NCI-H1417 (cell line): ENCODE measurements at places on chromosomes 5 and 9.

DNA sequence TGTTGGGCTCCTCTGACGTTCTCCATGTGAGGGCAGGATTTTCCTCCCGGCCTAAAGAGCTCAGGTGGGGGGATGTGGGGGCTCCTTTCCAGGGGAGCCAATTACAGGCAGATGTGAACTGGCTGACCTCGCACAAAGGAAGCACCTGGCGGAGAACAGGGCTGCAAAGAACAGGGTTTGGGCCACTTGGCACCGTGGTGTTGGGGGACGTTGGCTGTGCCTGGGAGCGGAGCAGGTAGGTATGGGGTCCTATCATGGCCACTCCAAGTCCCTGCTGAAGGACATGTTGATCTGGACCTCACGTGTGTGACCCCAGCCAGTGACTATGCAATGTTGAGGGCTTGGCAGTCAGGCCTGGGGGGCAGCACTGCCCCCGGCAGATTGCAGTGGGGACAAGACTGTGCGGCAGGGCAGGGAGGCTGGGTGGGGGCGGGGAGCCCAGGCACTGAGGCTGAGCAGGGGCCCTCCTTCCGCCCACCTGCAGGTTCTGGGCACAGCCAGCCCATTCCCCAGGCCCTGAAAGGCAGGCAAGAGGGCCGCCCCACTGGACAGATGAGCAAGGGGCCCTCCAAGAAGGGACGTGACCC is 19.4 kb downstream of the FIBCD1 start:
- no peak for DNase-seq

- DNase-seq: no peak
These were observed 71.4 kb downstream of the SEMA4D start for GRCh38 chr9:89426384-89426961.

- DNase-seq: no peak
These were observed 305.0 kb upstream of the CDH12 start for GRCh38 chr5:23158179-23158578.

DNA sequence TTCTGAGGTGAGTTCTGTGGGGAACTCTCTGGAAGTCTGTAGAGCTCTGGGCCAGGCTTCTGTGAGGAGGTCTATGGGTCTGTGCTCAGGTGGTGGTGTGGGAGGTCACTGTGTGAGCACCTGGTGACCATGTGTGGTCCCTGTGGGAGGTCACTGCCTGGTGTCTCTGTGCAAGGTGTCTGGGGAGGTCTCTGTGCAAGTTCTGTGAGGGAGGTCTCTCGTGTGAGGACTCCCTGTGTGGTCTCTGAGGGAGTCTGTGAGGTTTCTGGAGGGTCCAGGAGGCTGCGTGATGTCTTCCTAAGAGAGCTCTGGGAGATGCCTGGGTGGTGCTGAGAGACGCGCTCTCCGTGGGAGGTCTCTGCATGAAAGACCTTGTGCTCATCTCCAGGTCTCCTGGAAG is 6.0 kb upstream of the SPATA31E1 start:
- no peak for DNase-seq

DNA sequence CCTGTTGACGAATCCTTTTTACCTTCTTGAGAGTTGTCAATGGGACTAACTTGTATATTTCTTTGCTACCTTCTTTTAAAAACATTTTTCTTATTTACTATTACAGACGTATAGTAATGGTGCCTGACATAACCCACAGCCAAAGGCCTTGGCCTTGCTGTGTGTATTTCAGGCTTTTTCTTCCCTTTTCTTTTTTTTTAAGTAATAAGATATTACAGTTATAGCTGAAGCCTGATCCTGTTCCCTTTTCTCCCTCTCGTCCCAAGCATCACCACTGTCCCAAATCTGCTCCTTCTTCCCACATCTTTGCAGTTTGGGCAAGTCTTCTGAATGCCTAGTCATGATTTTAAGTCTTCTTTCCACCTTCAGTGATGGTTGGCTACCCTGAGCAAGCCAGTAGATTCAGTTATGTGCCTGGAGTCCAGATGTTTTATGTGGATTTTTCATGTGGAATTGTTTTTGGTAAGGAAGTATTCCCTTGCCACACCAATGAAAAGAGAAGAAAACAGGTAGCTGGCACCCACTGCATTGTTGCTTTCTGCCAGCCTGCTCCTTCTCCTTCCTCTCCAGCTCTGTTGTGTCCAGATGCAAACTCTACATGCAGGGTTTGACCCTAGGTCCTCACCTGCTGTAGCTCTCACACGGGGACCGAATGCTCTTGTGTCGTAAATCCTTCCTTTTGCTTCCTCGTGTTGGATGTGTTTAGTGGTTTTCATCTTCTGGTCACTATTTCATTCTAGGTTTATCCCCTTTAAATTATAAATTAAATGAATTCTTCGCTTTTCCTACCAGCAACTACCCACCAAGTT is 26.5 kb downstream of the ABL1 start:
- DNase-seq: no peak

- no peak for DNase-seq
These were observed 50.7 kb upstream of the VLDLR start for GRCh38 chr9:2570615-2571479.

GRCh38 chr9:126490214-126490631 is 123.5 kb upstream of the LMX1B start:
- DNase-seq: no peak

- DNase-seq: no peak
These were observed 101.4 kb upstream of the TARS1 start for GRCh38 chr5:33339413-33339812.

GRCh38 chr5:137754961-137755762 is 999 bp upstream of the HNRNPA0 start:
- no peak for DNase-seq

DNA sequence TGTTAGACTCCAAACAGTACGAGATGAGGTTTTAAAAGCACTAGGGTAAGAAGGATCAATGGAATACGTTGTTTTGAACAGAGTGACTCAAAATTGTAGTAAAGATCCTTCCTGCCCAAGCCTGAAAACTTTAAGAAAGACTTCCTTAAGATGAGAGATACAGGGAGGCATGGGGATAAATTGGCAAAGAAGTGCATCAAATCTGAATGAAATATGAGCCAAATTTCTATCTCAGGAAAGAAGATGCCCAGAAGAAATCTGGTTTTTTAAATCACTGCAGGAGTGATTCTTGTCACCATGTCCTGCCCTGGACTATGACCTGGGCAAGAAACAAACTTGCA is 14.9 kb downstream of the FCN2 start:
- no peak for DNase-seq

- DNase-seq: no peak
These were observed 38.2 kb downstream of the GZMK start for GRCh38 chr5:55062039-55062779.

GRCh38 chr9:89743573-89744254 is 138.9 kb downstream of the GADD45G start:
- DNase-seq: peak; percentile 35
